Naive B cell (primary cell): ENCODE measurements at places on chromosomes 12 and 14. TPM values are rescaled to one million over a fixed set of nuclear protein-coding genes. Genes with fewer than 3 reads are reported as not detected.

DNA sequence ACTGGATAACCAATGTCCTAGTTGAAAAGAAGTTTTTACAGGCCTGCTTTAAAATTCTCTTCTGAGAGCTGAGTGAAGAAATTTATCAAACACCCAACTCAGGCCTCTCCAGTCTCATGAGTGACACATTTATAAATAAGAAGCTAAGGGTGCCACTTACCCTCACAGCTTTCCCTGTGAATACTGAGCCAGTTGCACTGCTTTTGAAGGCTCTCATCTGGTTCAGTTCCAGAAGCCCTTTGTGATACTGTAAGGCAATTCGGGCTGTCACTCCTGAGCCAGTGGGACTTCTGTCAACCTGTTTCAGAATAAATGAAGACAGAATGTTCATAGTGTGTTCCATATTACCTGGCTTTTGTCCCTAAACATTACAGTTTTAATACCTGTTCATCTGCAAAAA, 8.5 kb downstream of the L3HYPDH start:
- DNase-seq, result no peak
- no peaks in the 10 kb centered on the region for H3K27me3 ChIP-seq
- H3K4me1 ChIP-seq, result peaks cover 7% of the 10 kb centered on the region
- no peak overlapping the region for H3K27ac ChIP-seq
- no peak overlapping the region for H3K4me3 ChIP-seq
- peaks cover 13% of the 10 kb centered on the region for H3K36me3 ChIP-seq

- DNase-seq, result no peak
- peaks cover 4% of the 10 kb centered on the region for H3K4me1 ChIP-seq
- H3K27ac ChIP-seq, result no peak overlapping the region
- H3K4me3 ChIP-seq, result no peak overlapping the region
These were observed 10.1 kb upstream of the RAB35 start for GRCh38 chr12:120126635-120127005.

- H3K4me3 ChIP-seq, result no peak overlapping the region
- H3K36me3 ChIP-seq, result no peaks in the 10 kb centered on the region
- peaks cover 14% of the 10 kb centered on the region for H3K4me1 ChIP-seq
- H3K27ac ChIP-seq, result peak overlapping the region; percentile 0
- DNase-seq, result no peak
- no peaks in the 10 kb centered on the region for H3K27me3 ChIP-seq
These were observed 66.5 kb downstream of the PLEKHG7 start for GRCh38 chr12:92769124-92769901.

GRCh38 chr12:47938594-47938993, 24.8 kb upstream of the TMEM106C start:
- no peak overlapping the region for H3K4me3 ChIP-seq
- H3K36me3 ChIP-seq, result no peaks in the 10 kb centered on the region
- H3K27ac ChIP-seq, result peak overlapping the region; percentile 40
- peaks cover 6% of the 10 kb centered on the region for H3K4me1 ChIP-seq

The MORN3 gene
- not detected for polyA plus RNA-seq

The SMCO2 gene
- not detected for polyA plus RNA-seq

The GLS2 gene
- not detected for polyA plus RNA-seq

- peaks cover 15% of the 10 kb centered on the region for H3K4me1 ChIP-seq
- no peak overlapping the region for H3K27ac ChIP-seq
- no peak for DNase-seq
- peaks cover 60% of the 10 kb centered on the region for H3K36me3 ChIP-seq
These were observed 36.4 kb upstream of the ATF1 start for GRCh38 chr12:50727466-50727865.

DNA sequence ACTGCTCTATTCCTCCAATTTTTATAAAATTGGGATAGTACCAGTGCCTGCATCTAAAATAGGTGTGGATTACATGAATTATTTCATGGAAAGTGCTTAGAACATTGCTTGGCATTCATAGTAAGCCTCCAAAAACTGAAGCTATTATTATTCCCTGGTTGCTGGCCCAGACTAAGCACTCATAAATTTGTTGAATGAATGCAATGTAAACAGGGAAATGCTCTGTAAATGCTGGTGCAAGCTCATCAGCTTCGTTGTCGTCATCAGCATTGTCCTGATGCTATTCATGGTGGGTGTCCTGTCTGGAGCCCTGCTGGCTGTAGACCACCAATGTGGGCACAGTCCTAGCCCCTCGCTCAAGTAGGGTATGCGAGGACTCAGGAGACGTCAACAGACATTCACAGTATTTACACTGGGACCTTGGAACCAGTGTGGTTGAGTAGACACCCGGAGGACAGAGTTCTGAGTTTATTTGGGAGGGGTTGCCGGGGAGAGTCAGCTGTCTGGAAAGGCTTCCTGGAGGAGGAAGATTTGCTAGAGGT, 16.5 kb downstream of the BDKRB2 start:
- peaks cover 5% of the 10 kb centered on the region for H3K4me1 ChIP-seq
- H3K27ac ChIP-seq, result no peak overlapping the region
- no peak for DNase-seq
- no peaks in the 10 kb centered on the region for H3K36me3 ChIP-seq
- H3K27me3 ChIP-seq, result peaks cover 24% of the 10 kb centered on the region

The EXOC3L4 gene
- not detected for polyA plus RNA-seq

The TMEM30B gene
- polyA plus RNA-seq, result not detected

- DNase-seq, result no peak
- no peaks in the 10 kb centered on the region for H3K27me3 ChIP-seq
- no peak overlapping the region for H3K4me3 ChIP-seq
- no peaks in the 10 kb centered on the region for H3K4me1 ChIP-seq
- no peaks in the 10 kb centered on the region for H3K36me3 ChIP-seq
These were observed 115.4 kb downstream of the KIF21A start for GRCh38 chr12:39327510-39327909.

The DENND5B gene
- 41.8 TPM for polyA plus RNA-seq

- H3K4me3 ChIP-seq, result no peak overlapping the region
- peak overlapping the region; percentile 81 for H3K27ac ChIP-seq
- no peaks in the 10 kb centered on the region for H3K27me3 ChIP-seq
- peaks cover 15% of the 10 kb centered on the region for H3K4me1 ChIP-seq
- peak; percentile 16 for DNase-seq
- H3K36me3 ChIP-seq, result no peaks in the 10 kb centered on the region
These were observed 31.0 kb upstream of the LGALS3 start for GRCh38 chr14:55097881-55098560.

GRCh38 chr12:46342562-46343033, 30.0 kb downstream of the SLC38A2 start:
- DNase-seq, result peak; percentile 33
- no peak overlapping the region for H3K27ac ChIP-seq
- no peak overlapping the region for H3K4me3 ChIP-seq

DNA sequence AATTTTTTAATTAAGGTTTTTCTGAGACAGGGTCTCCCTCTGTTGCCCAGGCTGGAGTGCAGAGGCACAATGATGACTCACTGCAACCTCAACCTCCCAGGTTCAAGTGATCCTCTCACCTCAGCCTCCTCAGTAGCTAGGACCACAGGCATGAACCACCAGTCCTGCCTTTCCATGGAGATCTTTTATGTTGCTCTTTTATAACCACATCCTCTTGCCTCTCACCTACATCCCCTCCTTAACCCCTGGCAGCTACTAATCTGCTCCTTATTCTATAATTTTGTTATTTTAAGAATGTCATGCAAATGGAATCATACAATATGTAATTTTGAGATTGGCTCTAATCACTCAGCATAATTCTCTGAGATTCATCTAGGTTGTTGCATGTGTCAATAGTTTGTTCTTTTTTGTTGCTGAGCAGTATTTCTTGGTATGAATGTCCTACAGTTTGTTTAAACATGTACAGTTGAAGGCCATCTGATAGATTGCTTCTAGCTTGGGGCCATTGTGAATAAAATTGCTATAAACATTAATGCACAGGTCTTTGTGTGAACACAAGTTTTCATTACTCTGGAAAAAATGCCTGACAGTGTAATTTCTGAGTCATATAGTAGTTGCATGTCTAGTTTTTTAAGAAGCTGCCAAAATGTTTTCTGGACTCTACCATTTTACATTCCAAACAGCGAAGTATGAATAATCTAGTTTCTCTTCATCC, 249.2 kb upstream of the AMIGO2 start:
- no peaks in the 10 kb centered on the region for H3K36me3 ChIP-seq
- H3K4me3 ChIP-seq, result no peak overlapping the region
- H3K4me1 ChIP-seq, result peaks cover 12% of the 10 kb centered on the region
- DNase-seq, result no peak
- no peak overlapping the region for H3K27ac ChIP-seq
- H3K27me3 ChIP-seq, result no peaks in the 10 kb centered on the region

GRCh38 chr12:31966558-31967205, 7.5 kb downstream of the RESF1 start:
- H3K4me3 ChIP-seq, result peak overlapping the region; percentile 42
- peaks cover 61% of the 10 kb centered on the region for H3K4me1 ChIP-seq
- H3K27ac ChIP-seq, result peak overlapping the region; percentile 65
- H3K27me3 ChIP-seq, result no peaks in the 10 kb centered on the region
- no peak for DNase-seq

DNA sequence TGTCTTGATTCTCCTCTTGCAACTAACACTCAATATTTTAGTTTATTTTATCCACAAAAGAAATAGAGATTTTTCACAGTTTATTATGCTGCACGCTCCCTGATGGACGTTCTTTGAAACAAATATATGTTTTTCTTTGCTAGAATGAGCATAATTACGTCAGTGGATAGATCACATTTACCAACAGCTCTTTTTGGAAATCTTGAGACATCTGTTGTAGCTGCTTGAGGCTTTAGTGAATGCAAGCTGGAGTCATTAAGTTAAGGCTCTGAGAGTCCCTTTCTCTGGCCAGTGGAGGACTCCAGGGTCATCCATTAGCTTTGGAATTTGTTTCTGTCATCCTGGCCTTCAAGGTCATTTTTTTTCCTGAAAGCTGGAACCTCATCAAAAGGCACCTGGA, 405.6 kb upstream of the TMEM132C start:
- H3K36me3 ChIP-seq, result no peaks in the 10 kb centered on the region
- DNase-seq, result no peak
- no peaks in the 10 kb centered on the region for H3K4me1 ChIP-seq
- no peaks in the 10 kb centered on the region for H3K27me3 ChIP-seq
- H3K4me3 ChIP-seq, result no peak overlapping the region

The CEBPE gene
- polyA plus RNA-seq, result not detected
